HT1080 (cell line): ENCODE measurements at places on chromosomes 3 and 15. TPM values are rescaled to one million over a fixed set of nuclear protein-coding genes. Genes with fewer than 3 reads are reported as not detected.

- peak; percentile 93 for DNase-seq
Observed at GRCh38 chr3:111594205-111594604, 941 bp downstream of the ZBED2 start.

The MNS1 gene
- total RNA-seq = 3.0 TPM in 2 replicates

DNA sequence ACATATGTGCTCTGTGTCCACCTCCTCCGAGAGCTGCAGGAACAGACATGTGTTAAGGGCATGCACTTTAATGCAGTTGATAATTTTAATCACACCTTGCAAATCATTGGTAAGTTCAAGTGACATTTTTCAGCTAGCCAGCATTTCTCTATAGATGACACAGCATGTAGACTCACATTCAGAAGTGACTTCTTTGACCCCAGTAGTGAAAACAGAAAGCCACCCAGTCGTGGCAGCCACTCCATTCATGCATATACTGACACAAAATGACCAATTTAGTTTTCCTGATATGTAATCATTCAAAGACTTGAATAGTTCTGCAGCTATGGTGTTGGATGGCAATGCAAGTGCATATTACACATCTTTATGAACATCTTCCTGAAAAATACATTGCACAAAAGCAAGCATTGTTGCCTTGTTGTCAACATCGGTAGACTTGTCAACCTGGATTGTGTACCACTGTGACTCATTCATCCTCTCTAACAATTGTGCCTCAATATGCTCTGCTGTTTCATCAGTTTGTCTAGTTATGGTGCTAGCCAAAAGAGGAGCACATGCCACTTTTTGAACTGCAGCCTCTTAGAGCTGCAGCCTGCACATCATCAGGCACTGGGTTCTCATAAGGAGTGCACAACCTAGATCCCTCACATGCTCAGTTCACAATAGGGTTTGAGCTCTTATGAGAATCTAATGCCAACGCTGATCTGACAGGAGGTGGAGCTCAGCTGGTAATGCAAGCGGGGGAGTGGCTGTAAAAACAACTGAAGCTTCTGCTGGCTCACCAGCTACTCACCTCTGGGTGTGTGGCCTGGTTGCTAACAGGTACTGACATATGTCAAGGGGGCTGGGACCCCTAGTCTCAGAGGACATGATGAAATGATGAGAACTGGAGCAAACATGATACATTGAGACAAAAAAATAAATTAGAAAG lies 622.0 kb downstream of the PYDC2 start:
- DNase-seq = peak; percentile 25

The GRIP2 gene
- 0.07 TPM in 1 of 2 replicates, not detected in the other for total RNA-seq

- DNase-seq = no peak
Observed at GRCh38 chr3:55823001-55823400, 335.9 kb upstream of the WNT5A start.

The PP2D1 gene
- total RNA-seq = not detected in 2 replicates

- no peak for DNase-seq
Observed at GRCh38 chr15:80608688-80609087, 86.4 kb upstream of the ABHD17C start.

The CYP1A1 gene
- 1.3 and 2.5 TPM in 2 replicates for total RNA-seq

The CPNE4 gene
- total RNA-seq = not detected in 2 replicates

- no peak for DNase-seq
Observed at GRCh38 chr15:38021259-38021658, 86.8 kb downstream of the TMCO5A start.

The TSC22D2 gene
- total RNA-seq = 6.2 and 7.7 TPM in 2 replicates

GRCh38 chr3:137297770-137298169 lies 340.0 kb downstream of the IL20RB start:
- no peak for DNase-seq

DNA sequence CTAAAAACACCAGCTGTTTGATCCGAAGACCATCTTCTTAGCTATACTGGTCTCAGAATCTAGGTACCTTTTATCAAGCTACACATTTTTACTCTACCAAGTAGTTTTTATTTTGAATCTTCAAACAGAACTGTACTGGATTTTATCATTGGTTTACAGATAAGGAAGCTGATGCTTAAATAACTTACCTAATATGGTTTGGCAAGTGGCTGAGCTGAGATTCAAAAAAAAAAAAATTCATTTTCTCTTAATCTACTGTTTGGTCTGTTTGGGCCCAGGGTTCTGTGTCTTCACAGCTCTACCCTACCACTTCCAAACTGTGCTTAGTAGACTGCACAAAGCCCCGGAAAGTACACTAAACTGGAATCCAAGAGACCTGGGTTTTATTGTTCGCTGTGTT lies 35.7 kb downstream of the ZNF860 start:
- no peak for DNase-seq

DNA sequence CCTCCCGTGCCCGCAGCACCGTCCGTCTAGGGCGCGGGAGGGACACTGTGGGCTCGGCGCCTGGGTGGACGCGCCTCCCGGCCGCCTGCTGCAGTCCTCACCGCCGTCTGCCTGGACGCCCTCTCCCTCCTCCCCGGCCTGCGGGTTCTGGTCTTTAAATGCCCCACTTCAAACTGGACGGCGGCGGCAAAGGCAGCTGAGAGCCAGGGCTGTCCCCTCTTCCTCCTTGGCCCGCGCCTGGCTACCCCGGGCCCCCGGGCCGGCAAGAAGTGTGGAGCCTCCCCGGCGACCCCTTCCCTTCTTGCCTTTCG lies 426 bp downstream of the CBLB start:
- peak; percentile 58 for DNase-seq

GRCh38 chr15:58163985-58164384 lies 25.8 kb downstream of the AQP9 start:
- DNase-seq = no peak
